Astrocyte (in vitro differentiated cells and primary cell): ENCODE measurements at places on chromosomes 7 and 10. TPM values are rescaled to one million over a fixed set of nuclear protein-coding genes. Genes with fewer than 3 reads are reported as not detected.
A peak's percentile ranks its signal among the peaks of the same experiment; 100 is the strongest.

The PSAP gene
- total RNA-seq = 1,120 and 1,191 TPM in 2 replicates

The FAM180A gene
- not detected in 2 replicates for total RNA-seq

The CHAT gene
- total RNA-seq = 0.12 and 1.00 TPM in 2 replicates

The UMAD1 gene
- total RNA-seq = 9.3 TPM in 2 replicates

- no peak overlapping the region for H3K27ac ChIP-seq
- no peaks in the 10 kb centered on the region for H3K27me3 ChIP-seq
- no peak overlapping the region for H3K4me3 ChIP-seq
- DNase-seq = no peak
- H3K36me3 ChIP-seq = no peaks in the 10 kb centered on the region
These were observed 80.5 kb downstream of the TBXAS1 start for GRCh38 chr7:139909379-139910050.

DNA sequence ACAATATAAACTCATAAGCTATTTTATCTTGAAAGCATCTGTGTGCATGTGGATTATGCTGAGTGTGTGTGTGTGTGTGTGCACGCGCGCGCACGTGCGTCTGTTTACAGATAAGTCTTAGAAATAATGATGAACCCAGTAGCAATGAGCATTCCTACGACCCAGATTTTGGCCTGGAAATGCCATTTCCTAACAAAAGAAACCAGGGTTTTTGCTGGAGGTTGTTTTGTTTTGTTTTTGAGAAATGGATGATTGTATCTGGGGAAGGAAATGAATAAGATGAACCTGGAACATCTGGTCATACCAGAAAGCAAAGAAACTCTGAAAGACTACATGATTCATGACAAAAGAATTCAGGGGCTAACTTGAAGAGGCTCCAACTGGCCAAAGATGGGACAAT is 22.1 kb upstream of the LMOD2 start:
- peaks cover 9% of the 10 kb centered on the region for H3K4me1 ChIP-seq
- DNase-seq = peak; percentile 77
- H3K27me3 ChIP-seq = no peaks in the 10 kb centered on the region
- H3K27ac ChIP-seq = no peak overlapping the region
- H3K4me3 ChIP-seq = no peak overlapping the region

- no peaks in the 10 kb centered on the region for H3K4me1 ChIP-seq
- no peak overlapping the region for H3K27ac ChIP-seq
- DNase-seq = no peak
- no peaks in the 10 kb centered on the region for H3K27me3 ChIP-seq
These were observed 12.4 kb downstream of the NDST2 start for GRCh38 chr10:73798927-73799560.

DNA sequence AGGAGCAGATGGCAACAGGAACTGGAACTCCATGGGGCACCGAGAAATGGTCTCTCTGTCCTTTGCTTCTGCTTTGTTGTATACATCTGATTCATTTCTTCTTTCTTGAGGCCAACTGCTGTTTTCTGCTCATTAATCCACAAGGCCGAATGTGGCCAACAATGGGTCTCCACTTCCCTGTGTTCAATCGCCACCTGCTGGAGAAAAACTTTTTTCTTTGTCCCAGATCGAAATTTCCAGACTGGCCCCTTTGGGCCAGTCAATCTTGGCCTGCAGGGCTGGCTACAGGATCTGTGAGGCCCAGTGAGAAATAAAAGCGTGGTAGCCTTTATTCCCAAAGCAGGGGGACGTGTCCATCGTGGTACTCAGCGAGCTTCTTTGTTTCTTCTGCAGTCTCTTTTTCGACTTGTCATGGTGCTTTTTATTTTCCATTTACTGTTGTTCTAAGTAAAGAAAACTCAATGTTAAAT is 58.8 kb downstream of the PARP12 start:
- no peak overlapping the region for H3K27ac ChIP-seq
- H3K36me3 ChIP-seq = no peaks in the 10 kb centered on the region
- no peaks in the 10 kb centered on the region for H3K4me1 ChIP-seq
- H3K27me3 ChIP-seq = peaks cover 5% of the 10 kb centered on the region
- DNase-seq = peak; percentile 26

GRCh38 chr7:31633467-31633866 is 53.5 kb upstream of the PPP1R17 start:
- no peaks in the 10 kb centered on the region for H3K36me3 ChIP-seq
- no peak overlapping the region for H3K27ac ChIP-seq
- H3K4me3 ChIP-seq = no peak overlapping the region
- H3K27me3 ChIP-seq = no peaks in the 10 kb centered on the region

DNA sequence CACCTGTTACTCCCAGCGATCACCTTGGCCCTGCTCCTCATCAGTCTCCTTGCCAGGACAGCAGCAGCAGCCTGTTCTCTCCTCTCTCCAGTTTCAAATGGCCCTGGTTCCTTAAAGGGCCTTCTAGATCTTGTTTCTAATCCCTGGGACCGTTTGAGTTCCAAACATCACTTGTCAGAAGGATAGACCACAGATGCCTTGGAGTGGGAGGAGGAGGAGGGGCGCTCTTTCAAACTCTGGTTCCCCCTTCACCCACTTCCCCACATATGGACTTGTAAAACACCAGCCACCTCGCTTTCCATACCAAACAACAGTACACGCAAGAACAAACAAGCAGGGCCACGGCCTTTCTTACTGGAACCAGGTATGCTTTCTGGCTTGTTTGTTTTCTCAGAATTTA is 104.8 kb downstream of the PLXNA4 start:
- no peak overlapping the region for H3K27ac ChIP-seq
- H3K4me1 ChIP-seq = peaks cover 8% of the 10 kb centered on the region
- no peak overlapping the region for H3K4me3 ChIP-seq
- DNase-seq = no peak
- no peaks in the 10 kb centered on the region for H3K27me3 ChIP-seq

GRCh38 chr10:3071405-3072198 is 4.3 kb downstream of the PFKP start:
- H3K36me3 ChIP-seq = peaks cover 9% of the 10 kb centered on the region
- peak; percentile 92 for DNase-seq
- no peak overlapping the region for H3K4me3 ChIP-seq
- peaks cover 35% of the 10 kb centered on the region for H3K4me1 ChIP-seq

DNA sequence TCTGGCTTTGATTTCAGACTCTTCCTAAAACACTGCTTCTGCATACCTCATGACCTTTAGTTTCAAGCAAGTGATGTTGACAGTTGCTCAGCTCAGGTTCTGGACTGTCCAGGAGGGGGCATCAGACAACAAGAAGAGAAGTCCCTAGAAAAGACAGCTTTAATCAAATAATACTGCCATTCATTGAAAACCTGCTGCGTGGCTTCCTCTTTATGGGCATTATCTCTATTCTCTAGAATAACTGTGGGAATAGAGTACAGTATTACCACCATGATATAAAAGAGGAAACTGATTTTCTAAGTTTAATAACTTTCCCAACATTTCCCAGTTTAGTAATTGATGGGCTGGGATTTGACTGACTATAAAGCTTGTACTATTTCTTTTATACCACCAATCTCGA is 170.4 kb downstream of the SNX13 start:
- H3K36me3 ChIP-seq = no peaks in the 10 kb centered on the region
- H3K27ac ChIP-seq = no peak overlapping the region
- no peaks in the 10 kb centered on the region for H3K27me3 ChIP-seq
- DNase-seq = peak; percentile 38
- no peak overlapping the region for H3K4me3 ChIP-seq
- H3K4me1 ChIP-seq = peaks cover 21% of the 10 kb centered on the region

GRCh38 chr10:100529475-100530298 is at the start of gene NDUFB8:
Gene NDUFB8 (minus strand): TSS chr10:100529871. CDS start chr10:100529851, 20 bp downstream.
- H3K36me3 ChIP-seq = peaks cover 13% of the 10 kb centered on the region
- H3K27ac ChIP-seq = peak within 1 kb of the TSS; percentile 76
- DNase-seq = peak; percentile 48

GRCh38 chr10:111177379-111177778 is 100.5 kb downstream of the ADRA2A start:
- no peak overlapping the region for H3K27ac ChIP-seq
- H3K36me3 ChIP-seq = no peaks in the 10 kb centered on the region
- no peak overlapping the region for H3K4me3 ChIP-seq
- no peaks in the 10 kb centered on the region for H3K27me3 ChIP-seq
- no peak for DNase-seq
- H3K4me1 ChIP-seq = no peaks in the 10 kb centered on the region

GRCh38 chr10:131802996-131803395 is 97.8 kb upstream of the PPP2R2D start:
- H3K27me3 ChIP-seq = no peaks in the 10 kb centered on the region
- H3K36me3 ChIP-seq = no peaks in the 10 kb centered on the region
- no peak overlapping the region for H3K27ac ChIP-seq
- DNase-seq = no peak
- no peaks in the 10 kb centered on the region for H3K4me1 ChIP-seq

DNA sequence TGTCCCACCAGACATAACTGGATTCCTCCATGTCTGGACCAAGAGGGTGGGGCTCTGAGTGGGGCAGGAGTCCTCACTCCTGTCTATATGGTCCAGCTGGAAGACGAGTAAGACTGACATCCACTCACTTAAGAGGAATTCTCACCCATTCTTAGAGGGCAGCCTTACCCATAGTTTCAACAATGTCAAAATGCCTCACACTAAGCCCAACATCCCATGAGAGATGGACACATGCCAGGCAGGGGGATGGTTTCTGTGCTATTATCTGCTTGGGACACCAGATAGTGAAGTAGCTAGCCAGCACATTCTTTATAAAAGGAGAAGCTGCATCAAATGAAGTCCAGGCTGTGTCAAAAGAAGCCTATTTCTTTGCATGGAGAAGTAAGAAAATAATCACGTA is 4.7 kb upstream of the LANCL2 start:
- no peak overlapping the region for H3K4me3 ChIP-seq
- peaks cover 5% of the 10 kb centered on the region for H3K4me1 ChIP-seq
- H3K27ac ChIP-seq = no peak overlapping the region
- no peak for DNase-seq
- no peaks in the 10 kb centered on the region for H3K36me3 ChIP-seq

DNA sequence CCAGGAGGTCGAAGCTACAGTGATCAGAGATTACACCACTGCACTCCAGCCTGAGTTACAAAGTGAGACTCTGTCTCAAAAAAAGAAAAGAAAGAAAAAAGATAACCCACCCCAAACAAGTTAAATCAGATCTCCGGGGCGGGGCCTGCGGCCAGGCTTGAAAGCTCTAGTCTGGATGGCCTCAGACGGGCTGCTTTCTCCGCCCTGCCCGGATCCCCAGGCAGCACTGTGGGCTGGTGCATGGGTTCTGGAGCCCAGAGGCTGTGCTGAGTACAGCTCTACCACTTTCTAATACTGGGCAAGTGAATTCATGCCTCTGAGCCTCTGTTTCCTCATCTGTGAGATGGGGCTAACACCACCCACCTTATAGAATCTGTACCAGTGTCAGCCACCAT is 83.7 kb downstream of the ZMIZ1 start:
- peak overlapping the region; percentile 95 for H3K27ac ChIP-seq
- H3K27me3 ChIP-seq = no peaks in the 10 kb centered on the region
- no peak for DNase-seq
